Dorsolateral prefrontal cortex (tissue), 122 donors: ENCODE measurements at places on chromosomes 2 and 18. TPM values are rescaled to one million over a fixed set of nuclear protein-coding genes. Genes with fewer than 3 reads are reported as not detected.

The GAREM1 gene
- 28.9 TPM for total RNA-seq

The NCKAP5 gene
- total RNA-seq, result 24.6 TPM

The GALNT3 gene
- total RNA-seq, result 2.7 TPM

DNA sequence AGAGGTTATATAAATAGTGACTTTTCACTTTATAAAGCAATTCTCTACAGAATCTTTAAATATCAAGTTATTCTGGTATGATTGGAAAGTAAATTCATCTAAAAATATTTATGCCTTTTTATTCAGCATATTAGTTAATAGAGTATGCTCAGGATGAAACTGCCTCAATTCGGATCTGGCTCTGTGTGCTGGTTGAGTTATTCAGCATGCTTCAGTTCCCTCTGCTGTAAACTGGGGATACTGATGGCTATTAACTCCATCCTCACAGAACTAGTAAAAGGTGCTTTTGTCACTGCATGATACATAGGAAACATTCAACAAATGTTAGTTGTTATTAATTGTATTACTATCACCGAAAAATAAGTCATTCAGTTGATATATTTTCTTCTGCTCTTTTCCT is 250.3 kb downstream of the NRXN1 start:
- no peak for DNase-seq
